ENCODE measurements at places on chromosomes 7 and 10.

DNA sequence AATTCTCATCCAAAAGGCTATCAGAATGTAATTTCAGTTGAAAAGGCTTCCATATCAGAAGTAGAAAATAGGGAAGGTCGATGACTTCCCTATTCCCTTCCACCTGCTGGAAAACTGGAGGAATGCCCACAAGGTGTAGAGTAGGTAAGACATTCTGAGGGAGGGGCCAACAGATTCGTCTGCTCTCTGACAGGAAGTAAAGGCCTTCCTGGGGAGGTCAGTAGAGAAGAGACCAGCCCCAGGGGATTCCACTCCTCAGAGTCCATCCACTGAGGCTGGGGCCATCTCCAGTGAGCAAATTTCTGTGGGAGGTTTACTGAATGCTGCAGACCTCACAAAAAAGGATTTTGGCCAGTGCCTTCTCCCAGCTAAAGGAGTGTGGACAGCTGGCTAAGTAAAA, 19.5 kb downstream of the NPSR1 start:
- DNase-seq = no peak

GRCh38 chr10:101576211-101576863, 11.7 kb downstream of the POLL start:
- DNase-seq = no peak

DNA sequence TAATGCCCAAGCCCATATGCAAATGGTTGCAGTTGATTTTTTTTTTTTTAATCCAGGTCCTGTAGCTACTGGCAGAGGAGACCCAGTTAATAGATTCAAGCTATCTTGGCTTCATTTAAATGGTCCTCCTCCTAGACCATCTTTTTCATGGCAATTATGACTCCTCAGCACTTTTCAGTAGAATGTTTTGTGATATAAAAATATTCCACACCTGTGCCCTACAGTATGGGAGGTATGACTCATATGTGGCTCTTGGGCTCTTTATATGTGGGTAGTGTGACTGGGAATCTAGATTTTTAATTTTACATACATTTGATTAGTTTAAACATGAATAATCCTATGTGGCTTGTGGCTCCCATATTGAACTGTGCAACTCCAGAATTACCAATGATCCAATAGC, 80.1 kb downstream of the ITGB1 start:
- no peak for DNase-seq

DNA sequence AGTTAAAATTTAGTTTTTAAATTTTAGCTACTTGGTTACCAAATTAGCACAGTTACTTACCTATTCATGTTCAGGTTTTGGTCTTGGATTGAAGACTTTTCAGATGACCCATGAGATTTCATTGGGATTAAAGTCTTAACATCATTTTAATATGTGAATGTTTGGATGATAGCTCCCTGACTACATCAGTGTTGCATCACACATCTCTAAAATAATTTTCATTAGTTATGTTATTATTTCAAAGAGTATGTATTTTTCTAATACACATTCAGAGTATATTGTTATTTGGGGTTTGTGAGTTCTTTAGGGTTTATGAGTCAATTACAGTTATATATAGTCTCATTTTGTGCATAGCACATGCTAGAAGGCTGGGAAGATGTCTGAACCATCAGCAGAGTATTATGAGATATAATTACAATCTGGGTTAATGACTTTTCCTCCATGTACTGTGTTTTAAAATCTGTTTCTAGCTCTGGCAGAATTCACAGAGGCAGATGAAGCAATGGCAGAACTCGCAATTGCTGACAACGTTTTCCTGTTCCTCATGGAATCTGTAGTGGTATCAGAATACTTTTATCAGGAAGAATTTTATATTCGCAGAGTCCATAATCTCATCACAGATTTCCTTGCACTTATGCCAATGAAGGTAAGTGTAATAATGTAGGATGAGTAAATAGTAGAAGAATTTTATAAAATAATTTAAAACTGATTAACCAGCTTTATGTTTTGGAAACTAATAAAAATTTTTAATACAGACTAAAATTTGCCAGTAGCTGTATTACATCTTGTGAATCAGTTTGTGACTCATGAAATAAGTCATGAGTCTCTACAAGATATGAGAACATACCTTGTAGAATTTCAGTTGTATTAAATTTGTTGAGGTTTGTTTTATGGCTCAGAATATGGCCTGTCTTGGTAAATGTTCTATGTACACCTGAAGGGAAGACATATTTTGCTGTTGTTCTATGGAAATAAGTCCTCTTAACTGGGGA, 26.9 kb downstream of the NUP205 start:
- DNase-seq = no peak

DNA sequence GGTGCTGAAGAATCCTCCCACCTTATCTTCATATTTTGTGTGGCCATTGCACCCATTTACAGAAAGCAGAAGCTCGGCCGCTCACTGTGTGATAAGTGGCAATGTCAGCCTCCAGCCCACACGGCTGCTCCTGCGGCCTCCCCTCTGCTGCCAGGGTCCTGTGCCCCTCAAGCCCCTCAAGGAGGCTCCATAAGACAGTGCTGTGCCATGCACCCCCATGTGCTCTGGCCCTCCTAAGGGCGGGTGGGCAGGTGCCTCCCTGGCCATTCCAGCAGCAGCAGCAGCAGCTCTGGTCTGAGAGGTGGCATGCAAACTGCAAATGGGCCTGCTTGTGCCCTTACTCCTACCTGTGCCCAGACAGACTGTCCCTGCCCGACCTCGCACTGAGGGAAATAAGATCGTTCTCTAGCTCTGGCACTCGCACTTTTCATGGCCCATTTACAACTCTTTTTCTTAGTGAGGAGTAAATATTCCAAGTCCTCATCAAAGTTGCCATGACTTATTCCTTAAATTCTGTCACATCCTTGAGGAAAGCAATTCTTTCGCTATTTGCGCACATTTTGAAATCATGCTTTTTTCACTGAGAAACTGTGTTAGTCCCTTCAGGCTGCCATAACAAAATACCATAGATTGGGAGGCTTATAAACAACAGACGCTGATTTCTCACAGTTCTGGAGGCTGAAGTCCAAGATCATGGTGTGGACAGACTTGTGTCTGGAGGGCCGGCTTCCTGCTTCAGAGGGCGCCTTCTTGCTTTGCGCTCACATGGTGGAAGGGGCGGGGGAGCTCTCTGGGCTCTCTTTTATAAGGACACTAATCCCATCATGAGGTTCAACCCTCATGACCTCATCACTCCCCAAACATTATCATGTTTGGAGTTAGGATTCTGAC, 187.8 kb downstream of the COBL start:
- DNase-seq = no peak

GRCh38 chr10:131899116-131899690, 1.6 kb upstream of the PPP2R2D start:
- no peak for DNase-seq

GRCh38 chr10:117360994-117361667, 14.1 kb downstream of the PDZD8 start:
- DNase-seq = no peak

Measured in DMS 273 treated with DMSO at 0.1 percent for 48 hours (cell line).